Spinal cord (tissue), 10 donors: ENCODE measurements at places on chromosomes 6 and 20. TPM values are rescaled to one million over a fixed set of nuclear protein-coding genes. Genes with fewer than 3 reads are reported as not detected.

GRCh38 chr20:15265581-15266309, 928.3 kb upstream of the FLRT3 start:
- no peak for DNase-seq

GRCh38 chr6:111841822-111842221, 31.4 kb downstream of the FYN start:
- no peak for DNase-seq

GRCh38 chr20:64010711-64011237, 25.2 kb upstream of the C20orf204 start:
- DNase-seq: no peak

DNA sequence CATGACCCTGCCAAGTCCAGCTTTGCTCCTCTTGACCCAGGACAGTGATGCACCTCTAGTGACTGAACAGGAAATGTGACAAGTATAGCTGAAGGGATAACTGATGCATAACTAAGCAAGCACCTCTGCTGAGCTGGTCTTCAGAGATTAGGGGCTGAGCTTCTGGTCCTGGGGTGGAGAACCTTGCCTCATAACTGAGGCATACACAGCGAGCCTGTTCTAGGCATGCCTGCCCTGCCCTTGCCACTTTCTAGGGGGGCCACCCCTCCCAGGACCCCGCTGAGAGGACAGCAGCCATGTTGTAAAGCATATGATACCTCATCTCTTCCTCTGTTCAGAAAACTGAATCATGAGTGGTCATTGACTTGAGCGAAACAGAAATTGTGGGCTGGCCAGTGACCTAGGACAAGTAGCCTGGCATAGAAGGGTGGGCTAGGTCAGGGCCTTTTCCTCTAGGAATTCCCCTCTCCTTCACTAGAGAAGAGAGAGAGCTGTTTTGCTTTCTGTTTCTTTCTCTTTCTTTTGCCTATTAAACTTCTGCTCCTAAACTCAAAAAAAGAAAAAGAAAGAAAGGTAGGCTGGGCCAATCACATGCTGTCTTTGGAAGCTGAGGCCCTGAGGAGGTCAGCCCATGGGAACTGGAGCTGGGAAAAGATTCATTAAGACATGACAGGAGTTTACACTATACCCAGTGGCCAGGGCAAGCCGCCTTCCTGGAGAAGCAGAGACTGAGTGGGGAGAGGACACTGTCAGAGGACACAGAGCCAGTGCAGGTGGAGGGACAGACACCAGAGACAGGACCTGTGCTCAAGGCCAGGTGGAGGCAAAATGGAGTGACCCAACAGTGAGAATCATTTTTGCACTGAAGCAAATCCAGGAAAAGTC, 23.1 kb downstream of the ALDH5A1 start:
- no peak for DNase-seq

Gene LAMA5
- total RNA-seq: 15.8 TPM

Gene IL17A
- not detected for total RNA-seq

Gene TRIM31
- total RNA-seq: not detected
